Activated T-cell treated with anti-CD3 and anti-CD28 coated beads, Interleukin-2, amount 50 U/mL, for 4 hours (primary cell): ENCODE measurements at places on chromosomes 1 and 21.

- no peak for DNase-seq
Observed at GRCh38 chr1:57019236-57019839, 53.5 kb upstream of the C8B start.

DNA sequence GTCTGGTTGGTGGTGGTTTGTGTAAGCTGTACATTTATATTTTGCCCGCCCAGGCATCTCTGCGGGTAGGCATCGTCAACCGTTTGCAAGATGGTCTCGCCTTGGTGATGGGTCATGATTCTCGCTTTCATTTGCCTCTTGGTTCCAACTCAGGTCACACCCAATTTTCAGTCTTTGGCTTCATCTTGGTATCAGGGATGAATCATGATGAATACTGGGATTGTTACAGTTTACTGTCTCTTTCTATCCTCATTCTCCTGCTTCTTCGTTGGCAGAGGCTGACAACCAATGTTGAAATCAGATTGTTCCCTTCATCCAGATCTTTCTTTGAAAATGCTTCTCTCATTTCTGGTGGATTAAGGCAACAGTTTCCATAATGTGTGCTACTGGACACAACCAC lies 129.7 kb upstream of the KAZN start:
- DNase-seq: no peak

DNA sequence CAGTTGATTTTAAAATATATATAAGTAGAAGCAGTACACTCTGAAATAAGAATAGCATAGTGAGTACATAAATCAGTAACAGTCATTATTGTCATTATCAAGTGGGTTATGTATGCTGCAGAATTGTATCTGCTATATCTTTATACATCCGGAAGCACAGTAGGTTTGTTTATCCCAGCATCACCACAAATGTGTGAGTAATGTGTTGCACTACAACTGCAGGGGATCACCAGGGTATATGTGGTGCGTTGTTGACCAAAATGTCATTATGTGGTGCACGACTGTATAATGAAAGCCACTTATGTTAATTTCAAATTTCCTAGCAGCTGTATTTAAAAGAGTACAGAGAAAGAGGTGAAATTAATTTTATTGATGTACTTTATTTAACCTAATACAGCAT lies 87.7 kb upstream of the GADD45A start:
- no peak for DNase-seq

DNA sequence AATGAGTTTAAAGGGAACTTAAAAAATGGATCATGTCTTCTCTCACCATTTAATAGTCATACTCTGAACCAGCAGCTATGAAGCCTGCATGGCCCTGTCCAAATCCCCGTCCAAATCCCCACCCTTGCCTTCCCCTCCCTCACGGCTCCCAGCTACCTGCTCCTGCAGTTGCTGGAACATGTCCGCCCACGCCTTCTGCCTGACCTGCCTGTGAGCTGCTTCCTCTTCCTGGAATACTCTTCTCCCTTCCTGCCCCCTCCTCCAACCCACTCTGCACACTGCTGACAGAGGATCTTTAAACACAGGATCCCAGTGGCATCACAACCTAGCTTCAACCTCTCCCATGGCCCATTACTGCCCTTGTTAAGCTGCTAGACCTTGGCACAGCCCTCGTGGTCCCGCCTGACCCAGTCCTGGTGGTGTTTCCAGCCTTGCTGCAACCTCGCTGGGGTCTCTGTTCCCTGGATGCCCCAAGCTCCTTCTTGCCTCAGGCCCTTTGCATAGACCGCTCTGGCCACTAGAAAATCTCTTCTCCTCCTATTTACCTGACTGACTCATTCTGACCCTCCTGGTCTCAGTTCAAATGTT lies 118.3 kb downstream of the PTPRU start:
- DNase-seq: no peak

GRCh38 chr1:119588621-119589020 lies 59.4 kb downstream of the ZNF697 start:
- DNase-seq: no peak

DNA sequence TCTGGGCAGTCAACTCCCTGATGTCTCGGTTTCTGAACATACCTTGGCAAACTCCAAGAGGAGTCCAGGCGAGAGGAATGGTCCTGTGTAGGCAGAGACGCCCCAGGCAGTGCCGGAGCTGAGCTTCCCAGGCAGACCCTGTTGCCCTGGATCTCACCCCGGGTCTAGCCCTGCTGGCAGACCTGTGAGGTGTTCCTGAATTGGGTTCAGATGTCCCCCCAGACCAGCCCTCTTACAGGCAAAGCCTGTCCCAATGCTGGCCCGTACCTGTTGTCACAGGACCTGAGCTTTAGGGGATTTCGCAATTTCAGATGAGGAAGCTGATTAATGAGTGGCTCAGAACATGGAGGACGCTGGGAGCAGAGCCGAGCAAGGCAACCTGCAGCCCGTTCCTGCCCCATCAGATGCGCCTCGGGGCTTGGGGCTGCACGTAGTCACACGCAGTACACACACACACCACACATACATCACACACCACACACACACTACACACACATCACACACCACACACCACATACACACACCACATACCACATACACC lies 38.5 kb upstream of the PDE9A start:
- DNase-seq: peak; percentile 37

GRCh38 chr1:226424221-226425003 lies 16.5 kb upstream of the PARP1 start:
- no peak for DNase-seq

DNA sequence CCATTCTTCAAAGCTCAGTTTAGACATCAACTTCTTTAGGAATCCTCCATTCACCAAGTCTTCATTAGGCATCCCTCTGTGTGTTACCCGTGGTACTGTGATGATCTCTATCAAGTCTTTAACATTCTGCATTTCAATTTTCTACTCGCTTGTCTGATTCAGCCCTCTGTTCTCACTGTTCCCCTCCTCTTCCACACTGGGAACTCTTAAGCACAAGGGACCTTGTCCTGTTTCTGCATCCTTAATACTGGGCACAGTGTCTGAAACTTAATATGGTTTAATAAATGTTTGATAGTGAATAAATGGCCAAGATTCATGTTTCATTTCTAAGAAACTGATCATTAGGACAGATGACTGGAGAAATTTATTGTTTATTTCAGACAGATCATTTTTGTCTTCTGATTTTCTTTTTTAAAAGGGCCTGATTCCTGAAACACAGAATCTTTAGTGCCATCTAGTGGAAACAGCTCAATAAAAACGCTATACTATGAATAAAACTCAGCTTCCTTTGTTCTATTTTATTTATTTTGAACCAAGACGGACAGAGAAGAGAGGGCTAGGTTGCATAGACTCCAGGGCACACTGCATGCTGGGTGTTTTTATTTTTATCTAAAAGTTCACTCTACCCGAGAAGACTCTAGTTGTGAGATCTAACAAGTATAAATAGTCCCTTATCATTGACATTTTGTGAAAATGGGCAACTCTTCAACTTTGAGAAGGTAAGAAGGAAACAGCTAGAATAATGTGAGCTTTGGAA lies 7.0 kb upstream of the TRIM45 start:
- no peak for DNase-seq

DNA sequence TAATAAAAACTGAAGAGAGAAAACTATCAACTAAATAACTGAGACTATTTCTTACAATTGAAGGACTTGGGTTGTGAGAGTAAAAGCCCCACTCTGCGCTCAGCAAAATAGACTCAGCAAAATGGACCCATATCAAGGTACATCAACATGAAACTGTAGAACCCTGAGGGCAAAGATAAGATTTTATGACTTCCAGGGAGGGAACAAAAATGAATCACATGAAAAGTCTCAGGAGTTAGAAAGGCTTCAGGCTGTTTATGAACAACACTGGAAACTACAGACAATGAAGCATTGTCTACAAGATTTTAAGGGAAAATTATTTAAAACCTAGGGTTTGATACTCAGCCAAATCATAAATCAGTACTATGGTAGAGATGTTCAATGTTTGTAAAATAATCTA lies 434.3 kb downstream of the PTPRC start:
- no peak for DNase-seq

GRCh38 chr1:116808200-116808847 lies 54.1 kb downstream of the CD2 start:
- no peak for DNase-seq

GRCh38 chr1:1291548-1292441 lies 11.6 kb downstream of the SCNN1D start:
- peak; percentile 69 for DNase-seq

DNA sequence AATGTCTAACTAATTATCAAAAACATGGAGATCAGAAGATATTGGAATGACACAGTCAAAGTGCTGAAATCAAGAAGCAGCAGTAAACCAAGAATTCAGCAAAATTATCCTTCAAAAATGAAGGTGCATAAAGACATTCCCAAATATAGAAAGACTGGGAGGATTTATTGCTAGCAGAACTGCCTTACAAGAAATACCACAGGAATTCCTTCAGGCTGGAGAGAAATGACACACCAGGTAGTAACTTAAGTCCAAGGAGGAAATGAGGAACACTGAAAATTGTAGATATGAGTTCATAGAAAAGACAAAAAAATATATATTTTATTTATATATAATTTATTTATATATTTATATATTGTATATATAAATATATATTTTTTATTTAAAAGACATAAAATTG lies 217.2 kb downstream of the RPS6KC1 start:
- DNase-seq: no peak

GRCh38 chr1:120178799-120179756 lies 2.8 kb upstream of the SEC22B start:
- DNase-seq: no peak

DNA sequence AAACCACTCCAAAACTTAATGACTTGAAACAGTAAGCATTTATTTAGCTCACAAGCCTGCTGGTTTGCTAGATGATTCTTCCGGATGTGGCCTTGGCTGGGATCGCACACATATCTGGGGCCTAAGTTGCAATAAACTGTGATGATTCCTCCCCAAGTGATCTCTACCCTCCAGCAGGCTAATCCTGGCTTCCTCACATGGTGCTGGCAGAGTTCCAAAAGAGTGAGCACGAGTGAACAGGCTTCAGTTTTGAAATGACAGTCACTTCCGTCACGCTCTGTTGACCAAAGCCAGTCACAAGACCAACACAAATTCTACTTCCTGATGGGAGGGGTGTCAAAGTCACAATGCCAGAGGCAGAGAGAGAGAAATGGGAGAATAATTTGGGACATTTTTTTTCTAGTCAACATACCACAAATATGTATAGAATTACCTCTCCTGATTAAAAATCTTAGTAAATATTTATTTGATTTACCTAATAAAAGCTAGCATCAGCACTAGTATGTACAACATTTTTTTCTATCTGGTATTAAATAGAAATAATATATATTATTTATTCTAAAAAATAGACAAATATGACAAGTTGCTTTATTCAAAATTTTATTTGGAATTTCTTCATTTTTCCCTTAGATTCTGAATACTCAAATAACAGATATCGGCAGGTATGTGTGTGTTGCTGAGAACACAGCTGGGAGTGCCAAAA lies 292.7 kb downstream of the TPR start:
- DNase-seq: no peak

DNA sequence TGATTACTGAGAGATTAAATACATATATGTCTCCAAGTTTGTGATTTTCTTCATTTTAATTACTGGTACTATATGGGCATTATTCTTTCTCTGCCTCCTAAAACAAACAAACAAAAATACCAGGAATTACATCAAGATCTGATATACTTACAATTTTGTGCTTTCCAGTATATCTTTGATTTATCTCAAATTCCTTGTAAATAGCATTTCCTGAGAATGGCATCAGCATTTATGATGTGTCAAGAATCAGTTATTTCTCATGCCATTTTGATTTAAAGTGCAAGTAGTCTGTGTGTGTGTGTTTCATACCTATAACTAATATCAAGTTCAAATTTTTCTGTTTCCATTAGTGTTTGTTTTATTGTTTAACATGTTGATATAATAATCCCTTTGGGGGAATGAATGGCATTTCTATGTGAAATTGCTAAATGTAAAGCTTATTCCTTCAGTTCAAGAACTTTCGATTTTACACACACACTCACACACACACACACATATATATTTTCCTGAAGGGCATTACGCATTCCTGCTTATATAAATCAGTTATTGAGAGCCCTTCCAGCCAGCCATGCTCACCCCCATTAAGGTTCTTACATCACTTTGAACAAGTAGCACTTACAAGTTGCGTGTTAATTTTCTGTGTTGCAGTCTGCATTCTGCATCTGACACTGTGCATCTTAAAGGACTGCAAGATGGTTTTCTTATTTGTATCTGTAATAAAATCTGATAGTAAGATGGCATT lies 102.7 kb downstream of the NEK7 start:
- DNase-seq: no peak

- DNase-seq: no peak
Observed at GRCh38 chr1:46900401-46900800, 40.9 kb downstream of the CYP4A11 start.

DNA sequence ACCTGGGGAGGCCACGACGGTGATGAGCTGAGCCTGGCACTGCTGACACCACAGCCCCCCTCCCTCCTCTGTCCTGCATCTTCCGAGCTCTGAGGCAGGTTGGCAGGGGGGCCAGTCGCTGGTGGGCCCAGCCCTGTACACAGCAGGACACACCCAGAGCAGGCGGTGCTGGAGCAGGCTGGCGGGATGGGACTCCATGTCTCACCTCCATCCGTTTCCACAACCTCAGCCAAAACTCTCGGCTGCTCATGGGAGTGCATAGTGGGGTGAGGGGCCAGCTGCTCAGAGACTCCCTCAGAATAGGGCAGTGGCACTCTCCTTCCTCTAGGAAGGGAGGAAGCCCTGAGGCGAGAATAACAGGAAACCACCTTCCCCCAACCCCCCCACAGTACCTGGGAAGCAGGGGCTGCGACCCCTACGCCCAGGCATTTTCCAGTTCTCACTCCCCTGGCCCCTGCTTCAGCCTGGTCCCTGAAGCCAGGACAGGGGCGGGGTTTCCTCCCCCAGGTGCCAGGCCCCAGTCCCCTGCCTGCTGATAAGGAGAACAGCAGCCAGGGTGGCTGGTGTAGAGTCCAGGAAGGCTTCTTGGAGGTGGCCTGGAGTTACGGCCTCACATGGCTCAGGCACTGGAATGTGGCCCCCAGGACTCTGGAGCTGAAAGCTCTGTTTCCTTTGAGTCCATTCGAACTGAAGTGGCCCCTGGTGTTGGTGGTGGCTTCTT lies 3.2 kb upstream of the IBA57 start:
- DNase-seq: no peak

DNA sequence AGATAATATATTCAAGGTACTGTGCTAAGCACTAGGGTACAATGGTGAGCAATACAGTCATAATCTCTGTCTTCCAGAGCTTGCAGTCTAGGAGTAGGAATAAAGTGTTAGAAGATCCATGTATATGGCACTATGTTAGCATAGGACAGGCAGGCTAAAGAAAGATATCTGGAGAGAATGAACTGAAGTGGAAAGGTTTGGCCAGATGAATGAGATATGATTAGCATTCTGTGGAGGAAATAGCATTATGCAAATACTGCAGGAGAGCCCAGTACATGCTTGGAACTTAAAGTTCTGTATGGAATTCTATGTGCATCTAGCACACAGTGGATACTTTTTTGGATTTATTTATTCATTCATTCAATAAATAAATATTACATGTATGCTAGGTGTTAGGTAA lies 4.7 kb downstream of the C8A start:
- DNase-seq: no peak

GRCh38 chr1:46301406-46301807 lies 2.0 kb downstream of the LRRC41 start:
- DNase-seq: no peak
